Activated T-cell treated with anti-CD3 and anti-CD28 coated beads, Interleukin-2, amount 50 U/mL, for 24 hours (primary cell): ENCODE measurements at places on chromosomes 11 and 22.
A peak's percentile ranks its signal among the peaks of the same experiment; 100 is the strongest.

GRCh38 chr11:128316541-128317227 is 270.7 kb downstream of the ETS1 start:
- no peaks in the 10 kb centered on the region for H3K27me3 ChIP-seq
- H3K4me3 ChIP-seq: no peak overlapping the region
- DNase-seq: no peak
- H3K27ac ChIP-seq: peak overlapping the region; percentile 75
- peaks cover 85% of the 10 kb centered on the region for H3K4me1 ChIP-seq

DNA sequence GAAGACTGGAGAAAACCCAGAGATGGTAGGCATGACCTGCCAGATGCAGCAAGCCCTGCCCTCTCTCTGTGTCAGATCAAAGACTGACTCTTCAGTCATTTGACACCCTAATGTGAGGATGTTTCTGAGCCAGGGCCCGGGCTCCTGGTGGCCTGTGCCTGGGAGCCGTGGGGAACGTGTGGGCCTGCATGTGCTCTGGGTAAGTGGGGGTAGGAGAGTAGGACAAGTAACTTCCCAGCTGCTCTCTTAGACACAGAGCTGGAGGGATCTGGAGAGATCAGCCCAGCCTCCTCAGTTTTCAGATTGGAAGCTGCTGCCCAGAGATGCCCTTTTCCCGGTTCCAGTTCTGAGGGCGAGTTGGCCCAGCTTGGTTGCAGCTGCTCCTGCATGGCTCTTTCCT is 110.8 kb downstream of the TEAD1 start:
- H3K27me3 ChIP-seq: peaks cover 14% of the 10 kb centered on the region
- no peak overlapping the region for H3K4me3 ChIP-seq
- no peak overlapping the region for H3K27ac ChIP-seq
- no peaks in the 10 kb centered on the region for H3K36me3 ChIP-seq
- H3K4me1 ChIP-seq: no peaks in the 10 kb centered on the region
- DNase-seq: no peak

DNA sequence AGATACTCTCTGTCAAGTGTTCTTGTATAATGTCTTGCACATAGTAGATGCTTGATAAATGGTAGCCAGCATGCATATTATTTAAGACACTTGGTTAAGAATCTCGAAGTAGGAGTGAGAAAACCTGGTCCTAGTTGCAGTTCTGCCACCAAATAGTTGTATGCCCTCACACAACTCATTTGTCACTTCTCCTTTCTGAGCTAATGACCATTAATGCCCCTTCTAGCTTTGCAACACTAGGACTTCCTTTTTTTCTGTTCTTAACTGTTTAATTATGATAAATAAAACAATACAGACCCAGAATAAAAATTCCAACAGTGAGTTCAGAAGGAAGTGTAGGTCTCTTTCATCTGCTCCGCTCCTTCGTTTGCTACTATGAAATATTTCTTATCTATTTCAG is 453.6 kb downstream of the TMEM135 start:
- DNase-seq: no peak
- no peaks in the 10 kb centered on the region for H3K36me3 ChIP-seq
- H3K4me3 ChIP-seq: no peak overlapping the region
- peaks cover 1% of the 10 kb centered on the region for H3K27me3 ChIP-seq
- no peaks in the 10 kb centered on the region for H3K4me1 ChIP-seq

DNA sequence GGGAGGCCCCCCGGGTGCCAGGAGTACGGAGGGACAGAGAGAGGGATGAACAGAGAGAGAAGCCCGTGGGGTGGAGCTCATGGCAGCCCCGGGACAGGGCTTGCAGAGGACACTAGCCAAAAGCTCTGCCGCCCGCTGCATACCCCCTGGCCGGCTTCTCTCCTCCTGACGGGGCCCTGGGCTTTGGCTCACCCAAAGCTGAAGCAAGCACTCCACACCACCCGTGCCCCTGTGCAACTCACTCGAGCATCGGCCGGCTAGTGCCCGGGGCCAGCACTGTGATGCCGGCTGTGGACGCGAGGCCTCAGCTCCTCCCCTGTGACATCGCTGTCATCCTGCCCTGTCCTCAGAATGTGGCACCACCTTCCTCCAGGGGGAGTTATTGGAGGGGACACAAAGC is 429.6 kb downstream of the BRD1 start:
- no peaks in the 10 kb centered on the region for H3K36me3 ChIP-seq
- peaks cover 4% of the 10 kb centered on the region for H3K4me1 ChIP-seq
- no peak overlapping the region for H3K4me3 ChIP-seq
- DNase-seq: no peak
- peaks cover 12% of the 10 kb centered on the region for H3K27me3 ChIP-seq

DNA sequence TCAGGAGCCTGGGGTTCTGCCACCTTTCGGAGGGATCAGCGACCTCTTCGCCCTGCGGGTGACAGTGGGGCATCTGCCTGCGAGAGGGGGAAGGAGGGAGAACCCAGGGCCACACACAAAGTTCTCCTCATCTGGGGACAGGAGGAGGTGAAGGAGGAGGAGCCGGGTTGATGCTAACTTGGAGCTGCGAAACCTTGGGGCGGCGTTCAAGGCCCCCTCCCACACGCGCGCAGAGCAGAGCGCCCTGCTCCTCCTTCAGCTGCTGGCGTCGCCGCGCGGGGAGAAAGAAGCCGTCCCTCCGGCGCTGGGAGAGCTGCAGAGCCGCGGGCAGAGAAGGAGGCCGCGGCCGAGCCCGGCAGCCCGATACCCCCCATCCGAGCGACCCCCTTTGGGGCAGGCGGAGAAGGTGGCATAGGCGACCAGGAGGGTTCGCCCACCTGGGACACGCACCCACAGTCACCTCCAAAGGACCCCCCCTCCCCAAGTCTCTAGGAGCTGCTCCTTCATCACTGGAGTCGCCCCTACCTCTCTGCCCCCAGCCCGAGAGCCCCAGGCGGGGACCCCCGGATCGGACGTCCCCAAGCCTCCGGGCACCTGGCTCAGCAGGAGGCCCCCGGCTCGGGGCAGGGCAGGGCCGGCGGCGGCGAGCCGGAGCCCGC is at the start of gene RASD2:
Gene RASD2 (plus strand): TSS at position 237 of the 659 bp plus-strand sequence. CDS start 5,979 bp downstream, outside the sequence.
- DNase-seq: no peak
- H3K36me3 ChIP-seq: no peaks in the 10 kb centered on the region
- peak within 1 kb of the TSS; percentile 75 for H3K4me3 ChIP-seq
- no peak within 1 kb of the TSS for H3K27ac ChIP-seq
- peaks cover 2% of the 10 kb centered on the region for H3K4me1 ChIP-seq

GRCh38 chr22:28183078-28183860 is 264.2 kb upstream of the PITPNB start:
- H3K4me3 ChIP-seq: no peak overlapping the region
- no peaks in the 10 kb centered on the region for H3K4me1 ChIP-seq
- no peak overlapping the region for H3K27ac ChIP-seq
- no peaks in the 10 kb centered on the region for H3K36me3 ChIP-seq

DNA sequence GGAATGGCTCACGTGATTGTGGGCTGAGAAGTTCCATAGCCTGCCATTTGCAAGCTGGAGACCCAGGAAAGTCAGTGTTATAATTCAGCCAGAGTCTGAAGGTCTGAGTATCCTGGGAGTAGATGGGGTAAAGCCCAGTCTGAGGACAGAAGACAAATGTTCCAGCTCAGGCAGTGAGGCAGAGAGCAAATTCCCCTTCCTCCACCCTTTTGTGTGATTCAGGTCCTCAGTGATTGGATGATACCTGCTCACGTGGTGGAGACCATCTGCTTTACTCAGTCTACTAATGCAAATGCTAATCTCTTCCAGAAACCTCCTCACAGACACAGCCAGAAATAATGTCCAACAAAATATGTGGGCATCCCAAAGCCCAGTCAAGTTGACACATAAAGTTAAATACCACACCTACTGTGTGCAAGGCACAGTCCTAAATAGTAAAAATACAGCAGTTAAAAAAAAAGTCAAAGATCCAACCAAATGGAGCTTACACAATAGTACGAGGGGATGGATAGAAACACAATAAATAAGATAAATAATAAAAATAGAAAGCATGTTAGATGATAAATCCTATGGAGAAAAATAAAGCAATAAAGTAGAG is 13.2 kb upstream of the APOL6 start:
- H3K4me1 ChIP-seq: peaks cover 19% of the 10 kb centered on the region
- H3K36me3 ChIP-seq: no peaks in the 10 kb centered on the region
- H3K27me3 ChIP-seq: no peaks in the 10 kb centered on the region
- H3K4me3 ChIP-seq: no peak overlapping the region
- no peak overlapping the region for H3K27ac ChIP-seq
- no peak for DNase-seq

- no peak for DNase-seq
- no peaks in the 10 kb centered on the region for H3K27me3 ChIP-seq
- H3K27ac ChIP-seq: peak overlapping the region; percentile 84
- peaks cover 75% of the 10 kb centered on the region for H3K4me1 ChIP-seq
These were observed 19.6 kb downstream of the NF2 start for GRCh38 chr22:29623059-29623458.

DNA sequence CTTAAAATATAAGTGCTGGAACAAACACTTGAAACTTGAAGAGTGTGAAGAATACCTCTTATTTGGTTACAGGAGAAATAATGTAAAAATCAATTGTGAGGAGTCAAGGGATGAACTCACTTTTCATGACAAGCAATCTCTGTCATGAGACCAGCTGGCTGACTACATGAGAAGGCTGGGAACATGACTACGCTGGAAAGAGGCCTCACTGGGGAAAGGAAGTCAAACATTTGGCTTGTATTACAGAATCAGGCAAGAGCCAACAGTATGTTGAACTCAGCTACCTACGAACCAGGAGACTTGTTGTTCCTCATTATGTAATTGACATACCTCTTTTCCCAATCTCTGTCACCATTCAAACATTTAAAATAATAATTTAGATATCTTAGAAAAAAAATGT is 14.4 kb downstream of the DCDC1 start:
- no peaks in the 10 kb centered on the region for H3K4me1 ChIP-seq
- no peak overlapping the region for H3K4me3 ChIP-seq
- DNase-seq: no peak
- H3K27ac ChIP-seq: no peak overlapping the region
- H3K36me3 ChIP-seq: no peaks in the 10 kb centered on the region

- peaks cover 19% of the 10 kb centered on the region for H3K27me3 ChIP-seq
- no peak overlapping the region for H3K4me3 ChIP-seq
- H3K4me1 ChIP-seq: no peaks in the 10 kb centered on the region
- DNase-seq: no peak
These were observed 86.6 kb downstream of the EHF start for GRCh38 chr11:34707462-34707840.

GRCh38 chr11:75563501-75563977 is 1.5 kb downstream of the SERPINH1 start:
- peak overlapping the region; percentile 88 for H3K4me3 ChIP-seq
- H3K4me1 ChIP-seq: peaks cover 48% of the 10 kb centered on the region
- H3K36me3 ChIP-seq: peaks cover 31% of the 10 kb centered on the region
- H3K27ac ChIP-seq: peak overlapping the region; percentile 95
- DNase-seq: no peak

DNA sequence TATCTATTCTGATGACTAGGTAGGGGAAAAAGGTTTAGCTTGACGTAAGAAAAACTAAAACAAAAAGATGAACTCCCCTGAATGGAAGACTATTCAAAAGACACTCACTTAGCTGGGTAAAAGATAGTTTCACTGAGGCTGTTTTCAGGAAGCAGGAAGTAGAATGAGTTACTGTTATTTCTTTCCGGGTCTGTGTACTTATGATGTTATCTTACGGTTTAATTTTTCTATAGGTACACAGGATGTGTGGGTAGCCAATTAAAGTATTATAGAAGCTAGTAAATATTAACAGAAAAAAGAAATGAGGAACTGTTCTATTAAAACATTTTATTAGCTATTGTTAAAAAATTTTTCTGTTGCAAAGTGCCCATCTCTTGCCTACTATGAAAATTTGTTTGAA is 45.8 kb upstream of the MMP7 start:
- no peaks in the 10 kb centered on the region for H3K27me3 ChIP-seq
- H3K36me3 ChIP-seq: no peaks in the 10 kb centered on the region
- H3K4me1 ChIP-seq: peaks cover 37% of the 10 kb centered on the region
- no peak for DNase-seq
- H3K27ac ChIP-seq: peak overlapping the region; percentile 34
- H3K4me3 ChIP-seq: no peak overlapping the region

- DNase-seq: no peak
- H3K27me3 ChIP-seq: no peaks in the 10 kb centered on the region
- H3K36me3 ChIP-seq: peaks cover 31% of the 10 kb centered on the region
- H3K4me3 ChIP-seq: peak overlapping the region; percentile 35
These were observed 80.8 kb downstream of the SGSM3 start for GRCh38 chr22:40451210-40451609.

DNA sequence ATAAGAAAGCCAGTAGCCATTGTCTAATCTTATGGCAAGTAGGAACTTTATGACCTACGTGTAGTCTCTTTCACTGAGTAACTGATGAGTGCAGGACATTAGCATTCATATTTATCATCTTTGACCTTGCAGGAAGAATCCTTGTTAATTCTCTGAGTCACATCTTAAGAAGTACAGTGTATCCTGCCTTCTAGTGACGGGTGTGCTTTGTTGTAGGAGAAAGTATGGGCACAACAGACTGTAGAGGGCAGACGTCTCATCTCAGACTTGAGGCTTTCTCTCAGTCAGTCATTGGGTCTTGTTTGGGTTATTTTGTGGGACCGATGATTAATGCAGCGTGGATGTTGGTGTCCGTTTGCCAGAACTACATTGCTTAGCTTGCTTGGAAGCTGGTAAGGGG is 6.8 kb downstream of the RNF214 start:
- H3K4me1 ChIP-seq: peaks cover 2% of the 10 kb centered on the region
- DNase-seq: no peak
- peaks cover 55% of the 10 kb centered on the region for H3K36me3 ChIP-seq
- no peaks in the 10 kb centered on the region for H3K27me3 ChIP-seq
- no peak overlapping the region for H3K4me3 ChIP-seq
- H3K27ac ChIP-seq: no peak overlapping the region
